ENCODE measurements at places on chromosomes 4 and X.

DNA sequence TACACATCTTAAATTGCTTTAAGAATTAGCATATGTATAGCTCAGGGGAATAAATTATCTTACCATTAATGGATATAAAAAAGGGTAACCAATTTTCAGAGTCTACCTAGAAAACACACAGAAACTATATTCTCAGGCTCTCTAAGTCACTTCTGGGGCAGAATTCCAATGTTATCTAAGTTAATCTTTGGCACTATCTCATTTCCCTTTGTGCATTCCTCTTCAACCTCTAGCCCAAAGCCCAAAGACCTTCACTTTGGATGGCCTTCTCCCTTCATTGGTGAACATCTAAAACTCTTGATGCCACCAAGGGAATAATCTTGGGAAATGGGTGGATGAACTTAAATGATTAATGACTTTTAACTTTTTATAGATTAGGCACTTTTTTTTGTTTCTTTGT, 108.3 kb downstream of the APBB2 start:
- no peak for DNase-seq

DNA sequence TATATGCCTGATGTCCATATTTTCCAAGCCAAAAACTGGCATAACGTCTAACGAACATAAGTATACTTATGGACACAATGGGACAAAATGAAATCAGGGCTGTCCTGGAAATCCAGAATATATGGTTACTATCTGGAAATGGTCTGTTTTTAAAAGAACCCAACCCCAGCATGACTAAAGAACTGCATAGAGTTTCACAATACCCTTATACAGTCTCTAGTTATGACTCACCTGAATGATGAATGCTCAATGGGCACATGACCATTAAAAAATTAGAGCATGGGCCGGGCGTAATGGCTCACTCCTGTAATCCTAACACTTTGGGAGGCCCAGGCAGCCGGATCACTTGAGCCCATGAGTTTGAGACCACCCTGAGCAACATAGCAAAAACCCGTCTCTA, 31.8 kb downstream of the AMMECR1 start:
- DNase-seq: no peak

DNA sequence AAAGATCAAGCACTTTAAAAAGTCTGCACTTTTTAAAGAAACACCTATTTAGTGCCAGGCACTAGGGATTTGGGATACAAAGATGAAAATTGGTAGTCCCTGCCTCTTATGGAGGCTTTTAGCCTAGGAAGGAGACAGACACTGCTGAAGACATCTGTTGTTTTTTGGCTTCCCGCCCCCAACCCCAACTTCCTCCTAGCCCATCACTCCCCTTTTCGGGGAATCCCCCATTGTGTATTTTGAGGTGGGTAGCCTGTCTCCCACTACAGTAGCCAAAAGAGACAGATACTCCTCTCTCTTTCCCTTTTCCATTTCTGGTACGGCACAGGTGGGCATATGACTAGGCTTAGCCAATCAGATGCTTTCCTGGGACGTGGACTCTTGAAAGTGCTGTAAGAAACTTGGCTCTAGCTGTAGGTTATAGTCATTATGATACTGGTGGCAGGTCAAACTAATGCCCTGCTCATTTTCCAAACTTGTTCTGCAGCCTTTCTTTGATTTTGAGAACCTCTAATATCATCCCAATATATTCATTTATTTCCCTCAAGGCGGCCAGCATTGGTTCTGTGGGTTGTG, 194.6 kb upstream of the RBPJ start:
- no peak for DNase-seq

DNA sequence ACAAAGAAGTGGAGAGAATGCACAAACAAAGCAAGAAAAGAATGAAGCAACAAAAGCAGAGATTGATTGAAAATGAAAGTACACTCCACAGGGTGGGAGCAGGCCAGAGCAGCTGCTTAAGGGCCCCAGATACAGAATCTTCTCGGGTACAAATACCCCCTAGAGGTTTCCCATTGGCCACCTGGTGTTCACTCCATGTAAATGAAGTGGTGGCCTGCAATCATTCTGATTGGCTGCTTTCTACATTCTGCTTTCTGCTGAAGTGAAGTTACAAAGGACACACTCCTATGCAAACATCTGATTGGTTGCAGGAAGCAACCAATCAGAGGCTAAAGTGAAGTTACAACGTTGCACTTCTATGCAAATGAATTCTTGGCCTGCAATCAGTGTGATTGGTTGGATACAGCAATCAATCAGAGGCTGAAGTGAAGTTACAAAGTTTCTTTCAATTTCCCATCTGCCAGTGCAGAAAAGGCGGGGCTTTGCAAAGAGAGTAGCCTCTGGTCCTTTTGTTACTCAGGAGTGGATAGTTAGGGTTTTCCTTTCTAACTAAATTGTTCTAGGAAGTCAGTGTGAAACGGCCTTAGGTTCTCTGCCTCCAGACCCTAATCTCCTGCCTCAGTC, 19.0 kb upstream of the GPC4 start:
- no peak for DNase-seq

GRCh38 chr4:104411502-104411901, 83.2 kb downstream of the CXXC4 start:
- no peak for DNase-seq

DNA sequence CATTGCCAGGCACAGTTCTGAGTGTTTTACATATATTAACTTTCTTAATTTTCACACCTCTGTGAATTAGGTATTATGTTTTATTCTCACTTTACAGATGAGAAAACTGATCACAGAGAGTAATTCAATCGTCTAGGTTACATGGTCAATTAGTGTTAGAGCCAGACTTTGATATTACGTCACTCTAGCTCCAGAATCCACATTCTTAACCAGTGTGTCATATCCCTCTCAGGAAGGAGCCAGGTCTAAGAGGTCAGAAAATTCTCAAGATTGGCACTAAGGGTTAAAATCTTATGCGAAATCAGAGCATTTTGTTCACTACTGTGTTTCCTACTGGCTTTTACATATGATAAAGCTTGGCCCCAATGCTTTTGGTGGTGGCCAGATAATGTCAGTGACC, 7.4 kb downstream of the DMP1 start:
- DNase-seq: no peak

GRCh38 chr4:25367004-25367621, 9.9 kb upstream of the ANAPC4 start:
- no peak for DNase-seq

DNA sequence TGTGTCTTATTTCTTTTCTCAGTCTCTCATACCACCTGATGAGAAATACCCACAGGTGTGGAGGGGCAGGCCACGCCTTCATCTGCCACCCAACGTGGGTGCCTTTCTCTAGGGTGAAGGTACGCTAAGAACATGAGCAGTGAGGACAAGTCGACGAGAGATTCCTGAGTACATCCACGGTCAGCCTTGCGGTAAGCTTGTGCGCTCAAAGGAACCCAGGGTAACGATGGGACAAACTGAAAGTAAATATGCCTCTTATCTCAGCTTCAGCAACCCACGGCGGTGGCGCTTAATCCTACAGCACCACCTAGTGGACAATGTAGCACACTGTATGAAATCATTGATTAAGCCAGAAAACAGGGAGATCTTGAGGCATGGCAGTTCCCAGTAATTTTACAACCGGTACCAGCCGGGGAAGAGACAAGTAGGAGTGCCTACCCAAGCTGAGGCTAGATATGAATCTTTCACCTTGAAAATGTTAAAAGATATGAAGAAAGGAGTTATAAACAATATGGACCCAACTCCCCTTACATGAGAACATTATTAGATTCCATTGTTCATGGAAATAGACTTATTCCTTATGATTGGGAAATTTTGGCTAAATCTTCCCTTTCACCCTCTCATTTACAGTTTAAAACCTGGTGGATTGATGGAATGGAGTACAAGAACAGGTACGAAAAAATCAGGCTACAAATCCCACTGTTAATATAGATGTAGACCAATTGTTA, 63.0 kb downstream of the ZNF732 start:
- DNase-seq: peak; percentile 20

- no peak for DNase-seq
These were observed 490.2 kb downstream of the RAB28 start for GRCh38 chr4:12993923-12994322.

Data from dorsolateral prefrontal cortex (tissue), 122 donors.